ENCODE measurements at places on chromosomes 3 and 15.

DNA sequence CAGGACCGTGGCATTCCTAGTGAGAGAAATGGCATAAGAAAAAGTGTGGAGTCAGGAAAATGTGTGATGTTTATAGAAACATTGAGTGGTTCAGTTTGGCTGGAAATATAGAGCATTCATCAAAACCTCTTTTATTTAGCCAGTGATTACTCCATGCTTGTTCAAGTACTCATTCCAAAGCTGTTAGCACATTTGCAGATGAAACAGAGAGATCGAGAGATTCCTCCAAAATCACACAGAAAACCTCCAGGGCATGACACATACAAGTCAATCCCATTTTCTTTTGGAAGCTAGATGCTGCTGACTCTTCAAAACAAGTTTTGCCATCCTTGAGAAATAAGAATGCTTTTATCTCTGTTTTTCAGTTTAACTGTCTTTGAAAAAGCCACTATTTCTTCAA is 11.5 kb upstream of the MB21D2 start:
- no peak for DNase-seq

GRCh38 chr3:69425249-69425648 is 39.4 kb upstream of the FRMD4B start:
- no peak for DNase-seq

DNA sequence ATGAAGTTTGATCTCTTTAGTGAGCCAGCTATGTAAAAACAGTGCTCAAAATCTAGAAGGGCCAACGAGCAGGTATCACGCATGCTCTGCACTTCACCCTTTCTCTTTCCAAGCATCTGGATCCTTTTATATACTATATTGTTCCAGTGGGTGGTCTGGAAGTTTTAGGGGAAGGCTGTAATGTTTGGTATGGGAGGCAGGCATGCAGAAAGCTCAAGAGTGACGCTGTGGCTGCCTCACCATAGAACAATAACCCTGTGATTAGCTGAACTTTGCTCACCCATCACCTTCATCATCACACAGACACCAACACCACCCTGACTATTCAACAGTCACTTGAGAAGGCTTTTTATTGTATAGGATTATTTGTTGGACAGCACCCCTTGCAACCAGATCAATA is 81.6 kb downstream of the FBN1 start:
- DNase-seq = no peak

DNA sequence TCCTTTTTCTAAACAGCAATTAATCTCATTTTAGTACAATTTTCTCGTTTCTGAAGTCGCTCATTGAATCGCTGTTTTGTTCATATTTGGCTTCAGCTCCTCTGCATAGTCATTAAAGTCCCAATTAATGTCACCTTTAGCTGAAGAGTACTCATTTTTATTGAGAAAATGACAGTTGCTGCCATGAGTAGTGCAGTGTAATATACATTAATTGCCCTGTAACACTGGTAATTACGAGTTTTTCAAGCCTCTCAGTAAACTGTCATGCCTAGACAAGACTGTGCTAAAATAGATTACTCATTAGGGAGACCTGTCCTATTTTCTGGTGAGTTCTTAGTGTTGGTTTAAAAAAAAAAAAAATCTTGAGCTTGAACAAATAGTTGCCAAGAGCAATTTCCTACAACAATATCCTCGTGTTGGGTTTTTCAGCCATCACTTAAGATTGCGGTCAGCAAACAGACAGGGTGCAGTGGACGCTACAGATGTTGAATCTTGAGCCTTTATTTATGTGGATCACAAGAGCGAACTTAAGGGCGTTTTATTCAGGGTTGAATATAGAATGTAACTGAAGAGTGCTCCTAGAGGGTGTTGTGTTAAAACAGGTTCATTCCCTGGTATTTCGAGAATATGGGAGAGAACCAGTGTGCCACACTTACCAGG is 176.0 kb downstream of the CDIN1 start:
- no peak for DNase-seq

DNA sequence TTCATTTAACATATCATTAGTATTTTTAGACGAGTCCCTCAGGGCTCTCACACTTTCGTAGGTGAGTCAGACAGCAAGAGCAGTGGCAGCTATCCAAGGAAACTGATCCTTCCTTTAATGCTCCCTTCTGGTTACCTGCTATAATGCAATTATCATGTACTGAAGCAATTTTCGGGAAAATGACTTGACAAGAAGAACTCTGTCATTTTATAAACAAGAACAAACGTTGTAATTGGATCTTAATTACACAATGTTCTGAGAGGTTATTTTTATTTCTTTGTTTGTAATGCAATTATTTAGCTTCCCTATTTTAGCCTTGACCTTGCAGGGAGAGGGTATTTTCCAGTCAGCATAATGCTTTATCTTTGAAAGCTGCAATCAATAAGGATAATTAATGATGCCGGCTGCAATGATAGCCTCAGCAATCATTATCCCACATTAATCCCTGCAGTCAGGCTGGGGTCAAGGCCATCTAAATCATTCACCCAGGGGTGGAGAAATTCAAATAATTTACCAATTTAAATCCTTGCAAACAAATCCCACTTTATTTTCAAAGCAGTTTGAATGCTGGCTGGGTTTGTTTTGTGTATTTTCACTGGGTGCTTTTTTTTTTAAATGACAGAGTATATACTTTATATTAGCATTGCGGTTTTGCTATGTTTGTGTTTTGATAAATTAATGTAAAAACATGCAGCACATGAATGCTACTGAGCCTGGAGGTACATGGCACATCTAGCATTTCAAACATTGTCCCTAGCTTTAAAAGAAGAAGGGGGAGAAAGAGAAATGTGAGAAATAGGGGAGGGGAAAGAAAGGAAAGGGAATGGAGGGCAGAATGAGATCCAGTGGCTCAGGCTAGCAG is 249.9 kb downstream of the SHOX2 start:
- DNase-seq = no peak

DNA sequence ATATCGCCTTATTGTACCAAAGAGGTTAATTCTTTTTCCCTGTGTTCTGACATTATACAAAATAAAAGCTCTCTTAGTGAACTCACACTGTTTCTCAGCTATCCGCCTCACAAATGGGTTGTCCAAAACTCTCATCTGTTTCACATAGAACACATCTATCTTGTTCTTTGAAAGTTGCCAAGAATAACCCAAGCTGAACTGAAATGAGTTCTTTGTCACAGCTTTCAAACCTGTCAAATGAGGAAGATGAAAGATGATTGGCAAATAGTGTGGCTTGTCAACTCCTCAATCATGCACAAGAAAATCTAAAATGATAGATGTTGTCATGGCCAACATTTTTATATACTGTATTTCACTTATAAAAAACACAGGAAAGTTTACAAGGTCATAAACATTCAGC is 168.1 kb upstream of the OSTN start:
- no peak for DNase-seq
